G401 (cell line): ENCODE measurements at places on chromosomes 2 and 18. TPM values are rescaled to one million over a fixed set of nuclear protein-coding genes. Genes with fewer than 3 reads are reported as not detected.

DNA sequence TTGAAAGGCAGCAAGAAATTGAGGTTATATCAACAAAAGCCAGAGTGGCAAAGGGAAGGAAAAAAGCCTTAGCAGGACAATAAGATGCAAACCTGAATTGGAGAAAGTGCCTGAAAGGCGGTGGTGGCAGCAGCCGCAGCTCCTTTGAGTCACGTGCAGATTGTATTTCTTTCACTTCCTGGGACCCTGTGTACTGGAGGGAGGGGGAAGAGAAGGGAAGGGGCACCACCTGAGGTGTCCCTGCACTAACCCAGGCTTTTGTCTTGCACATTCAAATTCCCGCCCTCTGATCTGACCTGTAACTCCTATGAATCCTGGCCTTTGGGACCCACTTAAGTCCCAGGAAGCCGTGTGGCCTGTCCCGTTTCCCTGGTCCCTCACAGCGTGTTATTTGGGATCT, 326.1 kb upstream of the SKOR2 start:
- no peak for DNase-seq

GRCh38 chr2:64462940-64463700, 9.2 kb downstream of the LGALSL start:
- DNase-seq: no peak

DNA sequence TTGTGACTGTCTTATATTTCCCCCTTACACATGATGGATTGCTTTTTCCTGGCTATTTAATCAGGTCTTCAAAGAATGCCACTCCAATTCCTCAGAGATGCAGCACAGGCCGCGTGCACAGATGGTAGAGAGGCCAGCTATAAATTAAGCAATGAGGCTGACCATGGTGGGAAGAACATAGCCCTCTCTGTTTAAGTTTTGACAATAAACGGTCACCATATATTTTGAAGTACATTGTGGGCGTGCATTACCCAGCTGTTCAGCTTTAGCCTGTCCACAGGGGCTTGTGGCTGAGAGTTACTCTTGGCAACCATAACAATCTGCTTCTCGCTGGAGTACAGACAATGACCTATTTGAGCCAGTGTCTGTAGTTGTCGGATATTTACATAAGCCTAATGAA, 730.8 kb downstream of the DCC start:
- no peak for DNase-seq

MYO7B gene
- 0.12 TPM in 1 of 2 replicates, not detected in the other for total RNA-seq

GRCh38 chr2:84833481-84834150, 47.3 kb downstream of the TRABD2A start:
- DNase-seq: no peak

GRCh38 chr18:13910501-13910900, 4.8 kb downstream of the MC2R start:
- peak; percentile 29 for DNase-seq

GRCh38 chr2:138291805-138292204, 209.8 kb upstream of the SPOPL start:
- DNase-seq: no peak

- DNase-seq: no peak
Observed at GRCh38 chr2:202064881-202065230, 8.2 kb upstream of the KIAA2012 start.

DSG1 gene
- not detected in 2 replicates for total RNA-seq

- DNase-seq: no peak
Observed at GRCh38 chr2:149652926-149653325, 65.4 kb upstream of the MMADHC start.

MALL gene
- 0.92 and 1.5 TPM in 2 replicates for total RNA-seq

GRCh38 chr2:107595749-107596148, 230.9 kb upstream of the RGPD4 start:
- DNase-seq: no peak

DNA sequence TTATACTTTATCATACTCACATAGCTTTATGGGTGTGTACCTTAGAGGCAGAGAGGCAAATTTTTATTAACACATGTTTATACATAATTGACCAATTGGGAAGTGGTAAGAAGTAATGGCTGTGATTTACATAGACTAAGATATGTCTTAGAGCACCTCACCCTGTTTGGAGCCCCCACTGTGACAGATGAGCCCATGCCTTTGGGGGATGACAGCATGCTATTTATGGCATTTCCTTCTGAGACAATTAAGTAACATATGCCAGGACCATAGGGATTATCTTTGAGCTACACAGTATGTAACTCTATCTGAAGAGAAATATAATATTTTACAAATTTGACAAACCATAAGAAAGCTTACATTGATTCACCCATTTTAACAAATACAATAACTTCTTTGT, 1655.3 kb upstream of the ACVR2A start:
- DNase-seq: no peak

DNA sequence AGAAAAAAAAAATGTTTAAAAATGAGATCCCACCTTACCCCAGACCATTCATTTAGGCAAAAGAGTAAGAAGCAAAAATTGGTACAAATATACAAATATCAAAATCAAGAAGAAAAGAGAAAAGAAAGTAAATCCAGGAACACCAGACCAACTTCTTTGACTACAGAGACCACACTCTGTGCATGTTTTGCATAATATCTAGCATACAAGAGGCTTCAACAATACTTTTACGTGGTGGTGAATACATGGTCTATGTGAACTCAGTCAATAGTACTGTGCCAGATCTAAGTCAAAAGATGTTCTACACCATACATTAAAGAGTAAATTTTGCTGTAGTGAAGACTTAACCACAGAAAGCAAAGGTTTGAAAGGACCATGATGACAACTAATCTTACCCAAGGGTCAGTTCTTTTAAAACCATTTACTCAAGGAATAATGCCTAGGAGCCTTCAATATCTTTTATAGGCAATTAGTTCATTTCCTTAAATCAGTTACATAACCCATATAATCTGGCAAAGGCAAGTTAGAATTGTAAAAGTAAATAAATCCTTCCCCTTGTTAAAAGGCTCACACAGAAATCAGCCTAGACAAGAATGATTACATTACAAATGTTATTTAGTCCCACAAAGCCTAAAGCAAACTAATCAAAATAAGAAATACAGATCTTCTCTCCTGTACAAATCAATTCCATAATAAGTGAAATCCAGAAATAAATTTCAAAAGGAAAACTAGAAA, 115.2 kb downstream of the EXOC6B start:
- DNase-seq: no peak

- no peak for DNase-seq
Observed at GRCh38 chr2:221961561-221961960, 337.2 kb downstream of the PAX3 start.
